PC-9 (cell line): ENCODE measurements at places on chromosomes 2 and 18.

DNA sequence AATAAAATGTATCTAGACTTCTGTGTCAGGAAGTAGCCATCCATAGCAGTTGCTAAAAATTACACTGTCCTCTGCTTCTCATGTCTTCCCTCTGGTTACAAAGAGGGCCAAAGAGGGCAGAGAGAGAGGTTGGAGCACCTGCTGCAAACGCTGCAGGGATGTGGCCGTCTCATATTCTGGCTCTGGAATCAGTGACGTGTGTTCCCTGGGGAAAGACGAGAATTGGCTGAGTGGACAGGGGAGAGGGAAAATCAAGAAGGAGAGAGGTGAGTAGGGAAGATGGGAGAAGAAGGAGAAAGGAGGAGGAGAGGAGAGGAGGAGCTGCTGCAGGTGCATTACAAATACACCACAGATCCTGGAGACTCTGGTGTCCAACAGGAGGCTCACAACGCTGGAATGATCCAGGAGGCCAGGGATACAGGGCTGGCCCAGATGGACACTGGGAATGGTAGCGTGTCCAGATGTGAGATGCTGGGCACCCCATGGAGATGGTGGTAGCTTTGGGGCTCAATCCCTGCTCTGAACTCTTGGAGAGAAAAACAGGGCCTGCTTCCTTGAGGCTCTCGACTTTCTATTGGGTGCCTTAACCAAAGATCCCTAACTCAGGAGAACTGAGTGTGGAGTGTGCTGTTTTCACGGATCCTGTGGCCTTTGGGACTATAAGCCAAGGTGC is 118.4 kb upstream of the PXDN start:
- no peak for DNase-seq

DNA sequence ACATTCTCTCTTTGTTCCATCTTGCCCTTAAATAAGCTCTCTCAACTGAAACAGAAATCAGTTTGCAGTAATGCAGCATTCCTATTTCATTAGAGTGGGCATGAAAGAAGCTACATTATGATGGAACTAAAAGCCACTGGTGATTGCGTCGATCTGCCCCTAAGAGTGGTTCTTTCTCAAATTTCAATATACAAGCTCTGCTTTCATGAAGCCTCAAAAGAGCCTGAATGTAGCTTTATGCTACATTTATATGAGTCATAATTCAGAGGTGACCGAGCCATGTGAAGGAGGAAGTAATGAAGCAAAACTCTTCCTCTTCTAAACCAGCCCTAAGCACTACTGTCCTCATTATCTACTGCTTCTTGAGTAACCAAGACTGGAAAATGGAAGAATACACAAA is 64.8 kb upstream of the CYTIP start:
- no peak for DNase-seq

DNA sequence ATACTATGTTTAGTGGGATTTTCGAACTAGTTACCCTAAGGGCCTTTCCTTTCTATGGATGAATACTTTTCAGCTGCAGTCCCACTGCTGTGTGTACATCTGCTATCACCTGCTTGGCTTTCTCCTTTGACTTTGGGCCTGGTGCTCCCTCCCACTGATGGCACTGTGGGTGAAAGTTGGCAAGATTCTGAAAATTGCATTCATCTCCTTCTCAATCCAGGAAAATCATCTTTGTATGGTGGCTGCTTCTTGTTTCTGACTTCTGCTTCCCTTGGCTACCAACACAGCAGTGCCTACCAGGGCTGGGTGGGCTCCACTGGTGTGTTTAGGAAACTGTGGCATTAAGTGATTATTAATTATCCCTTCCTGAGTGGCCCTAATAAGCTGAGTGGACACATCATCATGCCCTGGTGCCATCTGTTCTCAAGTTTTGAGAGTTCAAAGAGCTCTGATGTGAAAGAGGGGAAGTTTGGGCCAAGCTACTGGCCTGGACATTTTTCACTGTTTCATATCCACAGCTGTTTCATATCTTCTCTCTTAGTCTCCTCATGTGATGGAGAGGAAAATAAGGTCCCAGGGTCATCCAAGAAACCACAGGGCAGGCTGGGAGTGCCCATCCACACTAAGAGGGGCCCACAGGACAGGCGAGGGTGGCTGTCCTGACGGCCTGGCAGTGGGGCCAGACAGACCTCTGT is 16.7 kb downstream of the HK2 start:
- DNase-seq: no peak

DNA sequence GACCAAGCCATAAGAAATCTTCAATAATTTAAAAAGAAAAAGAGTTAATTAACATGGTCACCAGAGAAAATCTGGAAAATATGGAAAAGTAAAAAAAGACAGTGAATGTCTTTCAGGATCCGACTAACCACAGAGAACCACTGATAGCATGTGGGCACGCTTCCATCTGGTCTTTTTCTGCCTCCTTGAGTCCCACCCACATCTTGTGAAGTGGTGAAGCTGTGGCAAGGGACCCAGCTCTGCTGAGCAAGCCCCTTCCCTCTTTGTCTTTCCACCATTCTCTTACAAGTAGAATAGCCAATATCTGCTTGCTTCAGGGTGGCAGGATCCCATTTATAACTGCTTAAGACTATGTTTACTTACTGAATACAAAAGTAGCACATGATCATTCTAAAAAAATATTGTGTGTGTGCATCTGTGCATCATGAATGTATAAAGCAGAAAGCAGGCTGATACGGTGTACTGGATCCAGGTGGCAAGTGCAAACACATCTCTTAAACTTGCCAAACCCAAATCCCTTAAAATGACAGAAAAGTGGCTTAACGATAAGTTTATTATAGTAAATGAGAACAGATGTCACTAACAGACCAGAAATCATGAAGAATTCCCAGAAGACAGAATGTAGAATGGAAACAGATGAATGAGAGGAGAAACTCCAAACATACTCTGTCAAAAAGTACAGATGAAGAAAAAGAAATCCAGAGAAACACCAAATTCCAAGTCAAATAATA is 52.3 kb downstream of the FOXI3 start:
- DNase-seq: no peak

DNA sequence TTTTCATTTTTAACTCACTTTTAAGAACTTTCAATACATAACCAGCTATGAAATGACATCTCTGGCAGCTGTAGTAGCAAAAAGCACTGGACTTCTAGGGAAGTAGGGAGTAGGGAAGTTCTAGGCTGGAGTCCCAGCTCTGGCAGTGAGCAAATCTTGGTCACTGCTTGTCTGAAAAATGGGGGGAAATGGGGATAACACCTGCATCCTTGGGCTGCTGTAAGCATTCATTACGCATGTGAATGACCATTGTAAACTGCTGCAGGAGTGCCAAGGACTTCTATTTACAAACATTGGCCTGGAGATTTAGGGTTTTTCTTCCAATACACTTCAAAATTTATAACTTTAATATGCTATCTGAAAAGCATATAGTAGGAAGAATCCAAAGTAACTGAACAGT is 972 bp upstream of the MPP4 start:
- DNase-seq: no peak

DNA sequence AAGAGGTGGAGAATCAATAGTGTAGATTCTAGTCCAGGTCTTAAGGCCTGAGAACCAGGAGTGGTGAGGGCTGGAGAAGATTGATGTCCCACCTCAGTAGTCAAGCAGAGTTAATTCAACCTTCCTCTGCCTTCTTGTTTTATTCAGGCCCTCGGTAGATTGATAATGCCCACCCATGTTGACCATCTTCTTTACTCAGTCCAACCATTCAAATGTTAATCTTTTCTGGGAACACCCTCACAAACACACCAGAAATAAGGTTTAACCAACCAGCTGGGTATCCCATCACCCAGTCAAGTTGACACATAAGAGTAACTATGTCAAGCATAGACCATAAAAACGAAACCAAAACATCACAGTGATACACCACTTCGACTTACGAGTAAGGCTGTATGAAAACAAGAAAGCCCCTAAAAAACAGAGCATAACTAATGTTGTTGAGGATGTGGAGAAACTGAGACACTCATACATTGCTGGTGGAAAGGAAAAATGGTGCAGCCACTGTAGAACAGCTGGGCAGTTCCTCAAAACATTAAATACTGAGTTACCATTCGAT is 57.5 kb downstream of the SLC35F5 start:
- no peak for DNase-seq
